ENCODE measurements at places on chromosomes 2 and 18. TPM values are rescaled to one million over a fixed set of nuclear protein-coding genes. Genes with fewer than 3 reads are reported as not detected.

DNA sequence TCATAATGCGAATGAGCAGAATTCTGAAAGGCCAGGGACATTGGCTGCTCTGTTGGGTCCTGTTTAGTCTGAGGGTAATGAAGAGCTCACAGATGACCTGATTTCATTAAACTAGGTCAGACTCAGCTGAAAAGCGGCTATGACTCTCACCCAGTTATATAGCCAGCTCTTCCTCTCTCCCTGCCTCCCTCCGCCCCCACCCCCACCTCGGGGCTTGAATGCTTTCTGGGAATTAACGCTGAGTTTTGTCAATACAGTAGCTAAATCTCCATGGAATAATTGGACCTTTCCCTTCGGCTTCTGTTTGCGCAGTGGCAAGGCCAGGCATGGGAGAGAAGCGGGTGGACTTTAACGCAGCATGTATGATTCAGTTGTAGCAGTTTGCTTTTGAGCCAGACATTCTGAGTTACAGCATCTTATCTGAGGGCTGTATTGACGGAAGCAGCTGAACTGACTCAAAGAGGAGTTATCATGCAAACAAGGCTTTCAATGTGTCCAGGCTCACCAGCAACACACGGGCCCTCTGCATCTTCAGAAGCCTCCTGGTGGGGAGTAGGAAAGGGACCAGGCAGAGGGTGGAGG is 110.6 kb downstream of the MYCN start:
- H3K4me1 ChIP-seq: peaks cover under 1% of the 10 kb centered on the region
- H3K4me3 ChIP-seq: no peak overlapping the region
- no peak for DNase-seq

DNA sequence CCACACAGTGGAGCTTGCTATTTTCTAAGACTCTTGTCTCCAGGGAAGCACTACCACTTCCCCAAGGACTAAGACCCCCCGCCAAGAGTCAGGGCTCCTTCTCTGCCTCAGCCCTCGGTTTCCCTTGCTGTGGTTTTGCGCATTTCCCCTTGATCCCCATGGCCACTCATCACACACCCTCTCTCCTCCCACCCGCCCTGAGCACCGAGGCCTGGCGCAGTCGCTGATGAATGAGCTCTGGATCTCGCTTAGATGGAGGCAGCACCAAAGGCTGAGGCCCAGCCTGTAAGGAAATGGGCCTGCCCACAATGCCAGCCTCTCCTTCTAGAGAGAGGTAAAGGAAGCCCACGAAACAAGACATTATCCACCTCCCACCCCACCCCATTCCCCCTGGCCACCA is 96.9 kb downstream of the TNS1 start:
- H3K4me3 ChIP-seq: no peak overlapping the region
- no peak overlapping the region for H3K27ac ChIP-seq
- no peaks in the 10 kb centered on the region for H3K36me3 ChIP-seq
- H3K4me1 ChIP-seq: peaks cover 2% of the 10 kb centered on the region

DNA sequence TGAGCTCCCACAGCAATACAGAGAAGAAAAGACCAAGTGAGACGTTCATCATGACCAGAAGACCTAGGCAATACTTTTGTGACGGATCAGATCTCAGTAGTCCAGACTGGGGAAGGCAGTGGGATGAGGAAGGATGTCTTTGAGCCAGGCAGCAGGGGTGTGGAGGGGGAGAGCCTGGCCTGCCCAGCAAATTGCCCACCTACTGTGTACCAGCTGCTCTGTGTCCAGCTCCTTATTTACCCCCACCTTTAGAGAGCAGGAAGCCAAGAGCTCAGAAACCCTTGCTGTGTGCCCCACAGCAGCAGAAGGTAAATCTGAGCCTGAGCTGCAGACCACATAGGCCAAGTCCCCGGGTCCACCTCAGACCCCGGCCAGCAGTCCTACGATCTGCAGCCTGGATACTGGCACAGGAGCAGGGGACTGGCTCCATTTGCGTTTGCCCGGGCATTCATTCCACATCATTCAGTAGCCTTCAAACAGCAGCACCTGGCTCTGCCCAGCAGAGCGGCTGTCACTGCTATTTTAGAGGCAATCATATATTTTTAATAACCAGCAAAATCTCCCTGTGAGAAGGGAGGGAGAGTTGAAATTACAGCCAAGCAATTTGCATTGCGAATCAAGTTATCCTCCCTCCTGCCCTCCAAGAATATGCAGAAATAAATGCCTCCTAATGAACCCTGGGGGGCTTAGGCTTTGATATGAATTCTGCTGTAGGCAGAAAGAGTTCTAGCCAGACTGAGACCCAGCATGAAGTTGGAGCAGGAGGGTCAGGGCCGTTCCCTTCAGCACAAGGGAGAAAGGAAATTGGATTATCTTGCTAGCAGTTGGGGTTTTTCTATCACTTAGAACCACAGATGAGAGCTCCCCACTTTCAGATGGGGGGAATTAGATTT is 110.0 kb upstream of the FZD7 start:
- H3K36me3 ChIP-seq: no peaks in the 10 kb centered on the region
- H3K4me1 ChIP-seq: no peaks in the 10 kb centered on the region
- H3K4me3 ChIP-seq: no peak overlapping the region

GRCh38 chr2:226699321-226699720 is 100.3 kb downstream of the IRS1 start:
- H3K27ac ChIP-seq: no peak overlapping the region
- no peaks in the 10 kb centered on the region for H3K4me1 ChIP-seq
- H3K4me3 ChIP-seq: no peak overlapping the region
- no peaks in the 10 kb centered on the region for H3K36me3 ChIP-seq
- no peak for DNase-seq

GRCh38 chr18:68548904-68549870 is 165.7 kb downstream of the TMX3 start:
- no peak for DNase-seq
- H3K36me3 ChIP-seq: no peaks in the 10 kb centered on the region
- H3K4me1 ChIP-seq: no peaks in the 10 kb centered on the region
- H3K27me3 ChIP-seq: no peaks in the 10 kb centered on the region
- H3K4me3 ChIP-seq: no peak overlapping the region
- H3K27ac ChIP-seq: no peak overlapping the region

DNA sequence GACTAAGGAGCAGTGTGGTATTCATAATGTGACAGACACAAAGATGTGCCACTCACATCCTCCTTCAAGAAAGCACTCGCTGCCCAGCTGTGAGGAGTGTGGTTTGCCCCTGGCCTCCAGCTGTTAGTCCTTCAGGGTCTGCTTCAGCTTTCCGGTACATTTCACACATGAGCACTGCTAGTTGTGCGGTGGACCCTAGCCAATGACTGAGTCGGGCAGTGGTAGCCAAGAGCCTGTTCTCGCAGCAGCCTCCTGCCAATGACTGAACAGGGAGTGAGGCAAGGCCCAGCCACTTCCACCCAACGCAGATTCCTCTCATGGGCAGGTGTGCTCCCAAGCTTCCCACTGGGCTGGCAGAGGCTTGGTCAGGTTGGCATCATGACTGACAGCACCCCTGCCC is 254.3 kb downstream of the RBM43 start:
- no peak overlapping the region for H3K27ac ChIP-seq
- no peaks in the 10 kb centered on the region for H3K4me1 ChIP-seq
- peaks cover 3% of the 10 kb centered on the region for H3K27me3 ChIP-seq
- H3K36me3 ChIP-seq: no peaks in the 10 kb centered on the region

Gene RAPGEF4
- 0.17 TPM for total RNA-seq
